Stimulated activated effector memory CD8-positive, alpha-beta T cell treated with anti-CD3 and anti-CD28 coated beads, Interleukin-12 subunit alpha, Interleukin-12 subunit beta, amount 100 ng/mL, for 72 hours (primary cell): ENCODE measurements at places on chromosomes 16 and 17.

DNA sequence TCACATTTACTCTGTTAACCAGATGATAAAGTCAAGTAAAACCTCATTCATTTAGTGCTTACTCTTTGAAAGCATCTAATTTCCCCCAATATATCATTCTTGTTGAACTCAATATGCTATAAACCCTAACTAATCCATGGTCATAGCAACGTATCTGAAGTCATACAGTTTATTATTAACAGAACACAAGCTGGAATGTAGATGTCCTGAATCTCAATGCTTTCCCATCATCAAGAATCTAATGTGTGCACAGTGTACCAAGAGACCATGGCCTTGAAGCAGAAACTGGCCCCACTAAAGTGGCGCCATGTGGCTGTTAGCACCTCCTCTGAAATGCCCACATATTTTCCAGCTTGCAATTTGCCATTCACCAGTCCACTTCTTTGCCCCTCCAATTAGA lies 245.8 kb downstream of the SOX9 start:
- DNase-seq = no peak

GRCh38 chr17:42653179-42654124 lies 5.6 kb upstream of the TUBG2 start:
- DNase-seq = no peak

- DNase-seq = no peak
Observed at GRCh38 chr16:86251682-86252081, 258.6 kb upstream of the FOXF1 start.

GRCh38 chr16:66926961-66927436 lies 1.7 kb upstream of the RRAD start:
- DNase-seq = no peak

DNA sequence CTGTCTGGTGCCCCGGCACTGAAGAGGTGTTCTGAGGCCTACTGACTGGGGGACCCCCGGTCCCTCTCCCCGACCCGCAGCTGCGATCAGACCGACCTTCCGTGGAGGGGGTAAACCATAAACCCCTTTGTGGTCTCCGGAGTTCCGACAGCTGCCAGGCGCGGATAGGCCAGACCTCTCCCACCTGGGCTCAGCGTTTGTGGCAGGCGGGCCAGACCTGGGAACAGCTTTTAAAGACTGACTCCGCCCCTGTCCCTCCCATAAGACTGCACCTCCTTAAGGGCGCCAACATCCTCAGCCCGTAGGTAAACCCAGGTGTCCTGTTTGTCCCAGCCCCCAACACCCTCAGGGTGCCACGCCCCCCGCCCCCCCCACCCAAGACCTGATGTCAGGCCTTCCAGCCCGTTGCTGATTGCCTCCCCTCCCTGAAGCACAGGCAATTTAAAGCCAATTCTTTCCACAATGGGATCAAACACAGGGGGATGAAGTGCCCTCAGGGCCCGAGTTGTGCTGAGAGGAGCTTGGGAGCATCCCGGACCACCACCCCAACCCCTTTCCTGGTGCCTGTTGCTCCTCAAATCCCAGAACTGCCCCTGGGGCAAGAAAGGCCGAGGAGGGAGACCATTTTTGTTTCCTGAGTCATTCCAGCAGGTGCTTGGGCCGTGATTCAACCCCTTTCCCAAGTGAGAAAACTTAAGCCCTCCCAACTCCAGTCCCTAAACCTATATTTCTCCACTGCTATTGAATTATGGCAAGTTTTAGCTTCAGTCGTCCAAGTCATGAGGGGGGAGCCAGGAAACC lies at the start of gene SOX15:
TSS of gene SOX15 (minus strand) at position 204 of the 801 bp plus-strand sequence. CDS start 418 bp downstream, outside the sequence.
- no peak for DNase-seq

DNA sequence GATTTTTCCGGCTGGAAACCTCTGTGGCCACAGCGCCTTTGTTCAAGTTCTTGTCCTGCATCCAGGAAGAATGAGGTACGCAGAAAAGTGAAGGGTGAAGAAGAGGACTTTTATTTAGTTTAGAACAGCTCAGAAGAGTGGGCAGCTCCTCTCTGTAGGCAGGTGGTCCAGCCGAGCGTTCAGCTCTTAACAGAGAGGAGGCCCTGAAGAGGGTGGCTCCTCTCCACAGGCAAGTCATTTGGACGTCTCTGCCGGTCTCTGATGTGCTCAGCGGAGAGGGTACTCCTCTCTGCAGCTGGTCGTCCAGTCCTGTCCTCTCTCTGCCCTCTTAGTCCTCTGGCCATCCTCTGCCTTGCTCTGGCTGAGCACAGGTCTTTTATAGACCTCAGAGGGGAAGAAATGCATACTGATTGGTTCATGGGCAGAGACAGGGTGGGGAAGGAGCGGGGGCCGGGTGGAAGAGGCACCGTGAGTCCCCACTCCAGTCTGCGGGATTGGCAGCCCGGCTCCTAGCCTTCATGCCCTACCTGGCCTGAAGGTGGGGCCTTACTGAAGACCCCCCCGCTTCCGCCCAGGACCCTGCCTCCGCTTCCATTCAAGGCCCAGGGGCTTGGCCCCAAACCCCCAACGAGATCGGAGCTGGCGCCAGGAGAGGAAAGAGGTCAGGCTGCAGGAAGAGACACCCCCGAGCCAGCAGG lies 70.0 kb upstream of the NKD1 start:
- DNase-seq = no peak
